ENCODE measurements at places on chromosomes 7 and 10. TPM values are rescaled to one million over a fixed set of nuclear protein-coding genes. Genes with fewer than 3 reads are reported as not detected.

Gene KLF14
- polyA plus RNA-seq: 0.11 TPM

Gene CCDC172
- polyA plus RNA-seq: not detected

Gene CAV1
- 2.3 TPM for polyA plus RNA-seq

Gene SLC39A12
- not detected for polyA plus RNA-seq

Gene ACSM6
- not detected for polyA plus RNA-seq

Gene C10orf95
- 0.70 TPM for polyA plus RNA-seq

Gene EPO
- polyA plus RNA-seq: not detected

Gene AMZ1
- polyA plus RNA-seq: 1.9 TPM

Gene EIF4EBP2
- polyA plus RNA-seq: 39.6 TPM

Gene AGAP9
- 0.90 TPM for polyA plus RNA-seq

Gene STEAP1B
- polyA plus RNA-seq: 3.4 TPM

Gene HECW1
- not detected for polyA plus RNA-seq

Gene CCAR1
- 40.1 TPM for polyA plus RNA-seq

Gene RBP3
- not detected for polyA plus RNA-seq

Gene ATRNL1
- polyA plus RNA-seq: 2.5 TPM

Gene TNKS2
- polyA plus RNA-seq: 20.1 TPM

Gene VSTM2A
- polyA plus RNA-seq: not detected

Gene C10orf143
- 21.1 TPM for polyA plus RNA-seq

Gene OR2A42
- not detected for polyA plus RNA-seq

Gene ZMIZ1
- polyA plus RNA-seq: 4.6 TPM

Gene CDC14C
- not detected for polyA plus RNA-seq

Gene PIP
- not detected for polyA plus RNA-seq

Gene TEX36
- polyA plus RNA-seq: not detected

Gene UBE2H
- 66.3 TPM for polyA plus RNA-seq

Gene CCL26
- polyA plus RNA-seq: not detected

Gene ASB15
- polyA plus RNA-seq: not detected

Gene SCRN1
- 55.5 TPM for polyA plus RNA-seq

Gene CALHM3
- polyA plus RNA-seq: not detected

Gene FAM25A
- not detected for polyA plus RNA-seq

Gene LRRN3
- polyA plus RNA-seq: 2.7 TPM

Gene FHIP2A
- 8.8 TPM for polyA plus RNA-seq

Gene LEP
- not detected for polyA plus RNA-seq

Gene ADRA2A
- not detected for polyA plus RNA-seq

Gene TMEM229A
- polyA plus RNA-seq: not detected

Measured in IgD-negative memory B cell (primary cell).